Astrocyte of the hippocampus (primary cell): ENCODE measurements at places on chromosomes 1 and 21.

DNA sequence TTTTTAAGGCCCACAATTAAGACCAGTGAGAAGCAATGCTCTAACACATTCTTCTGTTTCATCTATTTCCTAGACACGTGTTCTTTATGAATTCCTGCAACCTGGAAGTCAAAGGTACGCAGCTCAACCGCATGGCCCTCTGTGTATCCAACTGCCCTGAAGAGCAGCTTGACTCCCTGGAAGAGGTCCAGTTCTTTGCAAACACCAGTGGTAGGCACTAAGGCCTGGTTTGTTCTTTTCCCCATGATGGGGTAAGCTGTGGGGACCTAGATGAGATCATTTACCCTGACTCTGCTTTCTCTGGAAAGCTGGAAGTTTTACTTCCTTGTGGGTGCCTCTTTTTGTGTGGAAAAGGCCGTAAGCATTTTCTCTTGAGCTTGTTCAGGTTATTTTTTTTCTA, 7.3 kb downstream of the SLC44A3 start:
- DNase-seq, result no peak

DNA sequence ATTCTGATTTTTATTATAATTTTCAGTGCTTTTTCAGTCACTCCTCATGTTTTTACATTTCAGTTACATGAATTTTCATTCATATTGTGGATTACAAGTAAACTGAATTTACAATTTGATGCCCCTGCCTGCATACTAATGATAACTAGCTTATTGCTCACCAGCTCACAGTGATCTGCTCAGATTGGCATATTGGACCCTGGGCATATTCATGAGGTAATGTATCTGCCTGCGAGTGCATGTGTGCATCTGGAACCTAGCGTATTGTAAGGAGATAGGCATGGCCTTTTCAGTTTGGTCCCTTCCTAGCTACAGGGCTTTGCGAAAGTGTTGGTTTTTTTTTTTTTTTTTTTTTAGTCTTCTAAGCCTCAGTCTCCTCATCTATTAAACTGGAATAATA, 213.7 kb downstream of the SDCCAG8 start:
- no peak for DNase-seq

DNA sequence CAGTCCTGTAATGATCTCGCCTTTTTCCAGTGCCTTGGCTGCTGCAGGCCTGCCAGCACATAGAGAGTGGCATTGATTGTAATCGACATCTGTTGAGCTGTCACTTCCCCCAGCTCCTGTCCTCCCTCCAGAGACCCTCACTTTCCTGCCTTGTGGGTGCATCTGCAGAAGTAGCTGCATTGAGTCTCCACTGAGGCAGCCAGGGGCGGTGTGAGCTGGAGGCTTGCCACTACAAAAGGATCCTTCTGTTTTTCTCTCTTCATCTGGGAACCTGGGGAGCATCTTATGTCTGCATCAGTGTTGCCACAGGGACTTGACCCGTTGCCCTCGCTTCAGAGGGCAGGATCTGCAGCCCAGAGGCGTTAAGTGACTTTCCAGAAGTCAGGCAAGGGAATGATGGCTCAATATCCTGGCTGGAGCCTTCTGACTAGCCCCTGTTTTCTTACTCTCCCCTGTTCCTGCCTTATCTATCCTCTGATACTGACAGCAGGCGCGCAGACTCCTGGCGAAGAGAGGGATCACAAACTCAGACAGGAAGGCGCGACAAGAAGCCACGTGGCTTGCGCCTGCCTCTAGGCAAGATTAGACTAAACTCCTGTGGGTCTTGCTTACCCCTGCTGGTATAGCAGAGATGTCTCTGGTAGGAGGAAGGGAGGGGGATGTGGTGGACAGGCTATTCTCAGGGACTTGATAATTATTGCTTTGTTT, 13.3 kb upstream of the FMOD start:
- DNase-seq, result no peak

DNA sequence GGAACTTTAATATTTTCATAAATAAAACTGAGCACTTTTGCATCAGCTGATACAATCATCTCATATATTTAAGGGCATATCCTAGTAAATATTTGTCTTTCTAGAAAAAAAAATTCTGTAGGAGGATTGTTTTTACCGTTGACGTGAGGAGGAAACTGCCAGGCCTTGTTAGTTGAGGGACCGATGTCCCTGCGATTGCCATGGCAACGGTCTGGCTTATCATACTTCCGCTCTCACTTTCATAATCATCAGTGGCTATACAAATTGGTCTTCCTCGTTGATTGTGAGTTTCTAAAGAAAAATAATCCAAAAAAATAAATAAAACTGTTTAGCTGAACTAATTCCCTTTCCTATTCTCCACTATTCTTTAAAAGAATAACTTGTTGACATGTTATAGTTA, 69.3 kb upstream of the ANGPTL3 start:
- no peak for DNase-seq

- peak; percentile 74 for DNase-seq
These were observed 54.0 kb downstream of the PIK3CD start for GRCh38 chr1:9705337-9706093.

GRCh38 chr1:235127732-235128455, 743 bp downstream of the TOMM20 start:
- DNase-seq, result peak; percentile 27

- DNase-seq, result no peak
These were observed 34.9 kb downstream of the DEGS1 start for GRCh38 chr1:224217655-224218623.

DNA sequence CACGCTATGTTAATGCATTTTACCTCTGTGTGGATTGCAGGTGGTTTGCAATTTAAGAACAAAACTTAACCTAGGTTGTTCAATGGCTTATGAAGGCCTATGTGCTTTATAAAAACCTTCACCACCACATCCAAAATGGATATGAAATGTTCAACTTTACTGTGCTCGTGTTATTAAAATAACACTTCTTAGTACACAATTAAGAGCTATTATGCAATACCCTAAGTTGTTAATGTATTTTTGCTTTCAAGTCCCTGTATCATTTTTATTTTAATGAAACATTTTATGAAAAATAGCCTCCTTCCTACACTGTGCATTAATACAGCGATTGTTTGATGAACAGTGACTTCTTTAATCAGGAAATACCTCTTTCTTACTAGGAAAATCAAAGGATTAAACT, 12.0 kb downstream of the NCAM2 start:
- DNase-seq, result no peak

DNA sequence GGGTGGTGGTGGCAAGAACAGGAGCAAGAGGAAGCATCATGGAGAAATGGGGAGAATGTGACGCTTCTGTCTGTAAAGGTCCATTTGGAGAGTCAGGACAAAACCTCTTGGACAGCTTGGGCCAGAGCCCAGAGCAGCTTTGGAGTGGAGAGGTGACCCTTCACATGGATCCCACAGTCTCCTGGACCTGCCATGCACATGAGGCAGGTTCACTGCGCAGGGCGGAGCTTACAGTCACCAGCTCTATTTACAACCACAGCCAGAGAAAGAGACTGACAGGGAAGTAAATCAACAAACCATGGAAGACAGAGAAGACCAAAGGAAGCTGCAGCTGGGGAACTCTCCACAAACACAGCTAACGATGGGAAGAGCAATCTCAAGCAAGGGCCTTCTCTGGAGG, 828 bp upstream of the RGS8 start:
- DNase-seq, result no peak

GRCh38 chr1:223503348-223503747, 110.1 kb downstream of the CCDC185 start:
- no peak for DNase-seq

DNA sequence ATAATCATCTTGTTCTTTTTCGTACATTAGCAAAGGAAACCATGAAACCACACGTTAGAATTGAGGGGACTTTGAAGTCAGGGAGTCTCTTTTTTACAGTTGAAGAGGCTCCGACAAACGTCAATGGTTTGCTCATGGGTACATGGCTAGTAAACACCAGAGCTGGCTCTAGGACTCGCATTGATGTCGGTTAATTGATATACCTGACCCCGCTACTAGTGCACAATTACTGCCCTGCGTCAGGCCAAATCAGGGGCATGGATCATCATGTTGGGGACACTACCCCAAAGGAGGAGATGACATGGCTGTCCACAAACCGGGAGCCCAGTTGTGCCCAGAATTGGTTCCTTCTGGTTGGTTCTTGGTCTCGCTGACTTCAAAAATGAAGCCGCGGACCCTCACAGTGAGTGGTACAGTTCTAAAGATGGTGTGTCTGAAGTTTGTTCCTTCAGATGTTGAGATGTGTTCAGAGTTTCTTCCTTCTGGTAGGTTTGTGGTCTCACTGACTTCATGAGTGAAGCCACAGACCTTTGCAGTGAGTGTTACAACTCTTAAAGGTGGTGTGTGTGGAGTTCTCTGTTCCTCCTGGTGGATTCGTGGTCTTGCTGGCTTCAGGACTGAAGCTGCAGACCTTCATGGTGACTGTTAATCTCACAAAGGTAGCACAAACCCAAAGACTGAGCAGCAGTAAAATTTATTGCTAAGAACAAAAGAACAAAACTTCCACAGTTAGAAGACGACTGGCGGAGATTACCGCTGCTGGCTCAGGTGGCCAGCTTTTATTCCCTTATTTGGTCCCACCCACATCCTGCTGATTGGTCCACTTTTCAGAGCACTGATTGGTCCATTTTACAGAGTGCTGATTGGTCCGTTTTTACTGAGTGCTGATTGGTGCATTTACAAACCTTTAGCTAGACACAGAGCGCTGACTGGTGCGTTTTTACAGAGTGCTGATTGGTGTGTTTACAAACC, 126.9 kb upstream of the ERRFI1 start:
- DNase-seq, result no peak

- DNase-seq, result no peak
These were observed 8.1 kb downstream of the CYP4X1 start for GRCh38 chr1:47031585-47031984.

DNA sequence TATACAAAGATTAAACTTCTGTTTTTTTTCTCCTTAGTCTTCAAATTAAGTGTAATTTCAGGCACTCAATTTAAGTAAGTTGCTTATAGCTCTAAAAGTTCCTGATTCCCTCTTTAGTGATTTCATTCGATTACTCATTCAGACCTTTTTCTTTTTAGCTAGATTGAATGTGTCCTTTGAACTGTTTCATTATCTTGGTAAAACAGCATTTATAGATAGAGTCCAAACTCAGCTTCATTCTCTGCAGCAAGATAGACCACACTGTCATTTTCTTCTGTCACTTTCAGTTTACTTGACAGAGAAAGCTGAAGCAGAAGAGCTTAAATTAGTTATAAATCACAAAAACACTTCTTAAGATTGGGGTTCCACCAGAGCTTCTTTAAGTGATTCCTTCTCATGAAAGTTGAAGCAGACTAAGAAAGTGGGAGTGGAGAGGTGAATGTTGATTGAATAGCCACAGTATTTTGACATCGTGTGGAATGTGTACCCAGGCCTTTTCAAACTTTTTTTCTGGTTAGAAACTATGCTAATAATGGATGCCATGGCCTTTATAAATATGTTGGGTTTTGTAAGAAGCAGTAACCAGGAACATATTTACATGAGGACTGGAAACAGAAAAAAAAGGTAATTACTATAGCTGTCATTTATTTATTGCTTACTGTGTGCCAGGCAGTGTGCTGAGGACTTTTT, 52.2 kb downstream of the ZBTB40 start:
- peak; percentile 81 for DNase-seq

- DNase-seq, result peak; percentile 74
These were observed 52.4 kb downstream of the XCL1 start for GRCh38 chr1:168628807-168629206.

DNA sequence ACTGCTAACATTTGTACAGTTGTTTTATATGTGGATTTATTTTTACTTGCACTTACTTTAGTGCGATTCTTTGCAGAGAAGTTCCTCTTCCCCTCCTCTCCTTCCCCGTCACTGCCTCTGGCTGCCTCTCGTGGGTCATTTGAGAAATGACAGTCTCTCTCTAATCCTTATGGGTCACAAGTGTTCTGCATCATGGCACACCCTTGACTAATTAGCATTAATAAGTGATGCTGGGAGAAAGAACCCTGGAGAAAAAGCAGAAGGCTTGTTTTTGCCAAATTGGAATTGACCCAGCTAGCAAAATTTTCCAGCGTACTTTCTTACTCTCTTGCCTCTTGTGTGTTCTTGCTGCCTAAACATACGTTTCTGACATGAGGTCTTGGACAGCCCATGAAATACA, 301.2 kb downstream of the DUSP10 start:
- DNase-seq, result peak; percentile 70

DNA sequence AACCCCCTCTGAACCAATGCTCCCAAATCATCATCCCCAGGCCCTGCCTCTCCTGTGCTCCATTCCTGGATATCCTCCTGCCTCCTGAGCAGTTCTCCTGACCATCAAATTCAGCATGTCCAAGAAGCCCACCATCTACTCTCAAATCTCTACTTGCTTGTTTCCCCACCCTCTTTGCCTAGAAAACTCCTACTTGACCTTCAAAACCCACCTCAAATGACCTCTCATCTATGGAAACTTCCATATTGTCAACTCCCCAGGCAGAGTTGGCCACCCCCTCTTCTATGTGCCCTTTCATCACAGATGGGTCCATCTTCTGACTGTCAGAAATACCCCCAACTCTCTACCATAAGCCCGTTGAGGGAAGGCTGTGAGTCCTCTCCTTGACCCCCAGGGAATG, 16.8 kb downstream of the ADGRB2 start:
- DNase-seq, result no peak

DNA sequence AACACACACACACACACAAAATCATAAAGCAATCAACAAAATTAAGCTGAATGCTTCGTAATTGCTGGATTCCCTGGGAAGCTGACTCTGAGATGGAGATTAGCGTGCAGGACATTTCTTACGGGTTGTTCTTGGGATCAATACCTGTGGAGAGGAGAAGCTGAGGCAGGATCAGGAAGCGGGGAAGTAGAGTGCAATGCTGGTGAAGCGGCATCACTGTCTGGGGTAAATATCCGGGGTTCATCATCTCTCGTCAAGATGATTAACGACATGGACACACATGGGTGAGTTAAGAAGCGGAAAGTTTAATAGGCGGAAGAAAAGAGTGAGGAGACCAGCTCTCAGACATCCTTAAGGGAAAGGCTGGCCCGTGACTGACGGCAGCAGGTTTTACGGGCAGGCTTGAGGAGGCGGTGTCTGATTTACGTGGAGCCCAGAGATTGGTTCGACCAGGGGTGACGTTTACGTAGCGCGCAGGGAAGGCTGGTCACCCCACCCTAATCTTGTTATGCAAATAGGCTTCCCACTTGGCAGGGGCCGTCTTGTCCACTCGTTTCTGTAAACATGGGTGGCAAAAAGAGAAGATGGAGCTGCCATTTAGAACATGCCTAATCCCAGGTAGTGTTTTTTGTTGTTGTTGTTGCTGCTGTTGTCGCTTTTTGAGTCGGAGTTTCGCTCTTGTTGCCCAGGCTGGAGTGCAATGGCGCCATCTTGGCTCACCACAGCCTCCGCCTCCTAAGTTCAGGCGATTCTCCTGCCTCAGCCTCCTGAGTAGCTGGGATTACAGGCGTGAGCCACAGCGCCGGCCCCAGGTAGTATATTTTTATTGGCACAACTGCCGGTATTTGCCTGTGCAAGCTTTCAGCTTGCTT, 135.6 kb upstream of the KCNJ15 start:
- DNase-seq, result no peak
